ENCODE measurements at places on chromosomes 4 and X. TPM values are rescaled to one million over a fixed set of nuclear protein-coding genes. Genes with fewer than 3 reads are reported as not detected.

Gene GPR34
- not detected for polyA plus RNA-seq

Gene MAGEA3
- polyA plus RNA-seq = 84.2 TPM

Gene PDZD4
- polyA plus RNA-seq = 1.9 TPM

Gene RHOH
- not detected for polyA plus RNA-seq

DNA sequence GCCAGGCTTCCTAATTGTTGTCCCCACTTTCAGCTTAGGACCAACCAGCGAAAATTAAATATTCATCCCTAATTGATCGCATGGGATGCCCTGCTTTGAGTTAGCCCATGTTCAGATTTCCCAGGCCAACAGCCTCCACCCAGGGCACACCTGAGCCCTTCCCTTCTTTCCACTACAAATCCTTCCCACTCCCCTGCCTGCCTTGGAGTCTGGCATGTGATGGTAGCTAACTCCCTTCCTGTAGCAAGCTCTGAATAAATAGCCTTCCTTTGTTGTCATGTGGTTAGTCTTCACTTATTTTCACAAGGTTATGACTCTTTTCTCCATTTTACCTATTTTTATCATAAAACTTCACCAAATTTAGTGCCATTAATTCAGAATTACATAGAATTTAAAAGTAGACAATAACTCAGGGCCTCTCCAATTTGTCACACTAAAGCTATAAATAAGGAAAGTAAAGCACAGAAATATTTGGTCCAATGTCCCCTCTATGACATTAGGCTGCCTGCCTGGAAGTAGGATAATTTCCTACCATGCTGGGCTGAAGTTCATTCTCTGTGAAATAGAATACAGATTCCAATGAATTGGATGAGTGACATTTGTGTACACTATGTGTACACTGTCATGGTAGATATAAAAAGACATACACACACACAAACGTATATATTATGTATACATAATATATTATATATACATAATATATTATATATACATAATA, 166.4 kb upstream of the CPEB2 start:
- H3K4me3 ChIP-seq = no peak overlapping the region
- no peaks in the 10 kb centered on the region for H3K4me1 ChIP-seq
- DNase-seq = no peak
- no peak overlapping the region for H3K27ac ChIP-seq
- no peaks in the 10 kb centered on the region for H3K27me3 ChIP-seq

DNA sequence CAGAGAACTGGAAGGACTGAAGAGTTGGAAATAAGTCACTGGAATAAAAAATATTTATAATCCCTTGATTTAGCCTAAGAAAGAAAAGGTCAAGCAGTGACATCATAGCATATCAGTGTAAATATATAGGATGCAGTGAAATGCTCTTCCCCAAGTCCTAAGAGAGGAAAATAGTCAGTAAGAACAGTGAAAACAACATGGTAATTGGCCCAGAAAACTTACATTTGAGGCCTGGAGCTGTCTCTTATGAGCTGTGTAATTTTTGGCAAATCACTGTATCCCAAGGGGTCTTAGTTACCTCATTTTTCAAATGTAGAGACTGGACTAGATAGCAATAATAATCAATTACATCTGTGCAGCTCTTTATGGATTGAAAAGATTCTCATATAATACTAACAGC, 255.7 kb upstream of the AR start:
- H3K27me3 ChIP-seq = no peaks in the 10 kb centered on the region
- no peaks in the 10 kb centered on the region for H3K36me3 ChIP-seq
- no peak overlapping the region for H3K27ac ChIP-seq
- H3K4me1 ChIP-seq = no peaks in the 10 kb centered on the region

- no peak overlapping the region for H3K27ac ChIP-seq
- H3K27me3 ChIP-seq = no peaks in the 10 kb centered on the region
- no peak for DNase-seq
- H3K4me3 ChIP-seq = no peak overlapping the region
Observed at GRCh38 chr4:108385076-108385475, 216.3 kb upstream of the LEF1 start.

GRCh38 chr4:23814587-23814986, 75.3 kb downstream of the PPARGC1A start:
- H3K4me3 ChIP-seq = no peak overlapping the region
- no peak overlapping the region for H3K27ac ChIP-seq
- DNase-seq = no peak
- no peaks in the 10 kb centered on the region for H3K36me3 ChIP-seq
- H3K4me1 ChIP-seq = no peaks in the 10 kb centered on the region

GRCh38 chrX:10518073-10518472, 102.3 kb downstream of the MID1 start:
- no peak for DNase-seq
- H3K36me3 ChIP-seq = no peaks in the 10 kb centered on the region
- H3K4me1 ChIP-seq = no peaks in the 10 kb centered on the region
- no peak overlapping the region for H3K4me3 ChIP-seq
- no peak overlapping the region for H3K27ac ChIP-seq

DNA sequence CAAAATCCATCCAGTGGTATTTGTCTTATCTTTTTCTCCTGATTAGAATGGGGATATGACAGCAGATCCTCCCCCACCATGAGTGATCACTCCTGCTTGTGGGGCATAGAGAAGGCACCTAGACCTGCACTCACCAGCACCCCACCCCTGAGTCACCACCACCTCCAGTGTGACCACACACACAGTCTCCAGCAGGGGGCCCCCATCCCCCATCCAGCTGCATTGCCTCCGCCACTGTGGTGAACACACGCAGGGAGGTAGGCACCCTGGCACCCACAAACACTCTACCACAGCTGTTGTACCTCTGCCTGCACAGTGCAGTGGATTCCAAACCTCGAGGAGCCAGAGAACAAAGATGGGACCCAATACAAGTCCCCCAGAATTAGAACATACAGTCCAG, 9.0 kb upstream of the MAGEA8 start:
- H3K36me3 ChIP-seq = no peaks in the 10 kb centered on the region
- no peak overlapping the region for H3K27ac ChIP-seq
- no peak overlapping the region for H3K4me3 ChIP-seq

DNA sequence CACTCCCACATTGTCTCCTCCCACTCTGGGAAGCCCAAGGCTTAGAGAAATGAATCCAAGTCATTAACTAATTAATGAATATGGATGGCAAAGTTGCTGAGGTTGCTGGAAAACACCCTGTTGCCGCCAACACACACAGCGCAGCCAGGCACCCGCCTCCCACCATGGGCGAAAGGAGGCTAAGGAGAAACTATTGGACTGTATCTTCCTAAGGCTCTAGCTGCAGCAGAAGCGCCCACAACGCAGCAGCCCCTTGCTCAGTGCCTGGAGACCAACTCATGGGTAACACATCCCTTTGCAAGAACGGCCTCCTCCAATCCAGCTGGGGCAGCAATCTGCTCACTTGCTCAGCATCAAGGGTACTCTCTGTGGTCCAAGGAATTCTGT, 34.2 kb downstream of the TSC22D3 start:
- H3K27ac ChIP-seq = no peak overlapping the region
- no peak for DNase-seq
- H3K4me1 ChIP-seq = no peaks in the 10 kb centered on the region
- no peak overlapping the region for H3K4me3 ChIP-seq
- peaks cover 61% of the 10 kb centered on the region for H3K27me3 ChIP-seq
- H3K36me3 ChIP-seq = no peaks in the 10 kb centered on the region

- H3K4me1 ChIP-seq = no peaks in the 10 kb centered on the region
- no peak overlapping the region for H3K27ac ChIP-seq
- DNase-seq = no peak
Observed at GRCh38 chr4:174528226-174528625, 5.9 kb upstream of the HPGD start.

- no peaks in the 10 kb centered on the region for H3K27me3 ChIP-seq
- no peaks in the 10 kb centered on the region for H3K36me3 ChIP-seq
- DNase-seq = no peak
- H3K4me3 ChIP-seq = no peak overlapping the region
Observed at GRCh38 chr4:109015413-109015810, 252.6 kb upstream of the ETNPPL start.

DNA sequence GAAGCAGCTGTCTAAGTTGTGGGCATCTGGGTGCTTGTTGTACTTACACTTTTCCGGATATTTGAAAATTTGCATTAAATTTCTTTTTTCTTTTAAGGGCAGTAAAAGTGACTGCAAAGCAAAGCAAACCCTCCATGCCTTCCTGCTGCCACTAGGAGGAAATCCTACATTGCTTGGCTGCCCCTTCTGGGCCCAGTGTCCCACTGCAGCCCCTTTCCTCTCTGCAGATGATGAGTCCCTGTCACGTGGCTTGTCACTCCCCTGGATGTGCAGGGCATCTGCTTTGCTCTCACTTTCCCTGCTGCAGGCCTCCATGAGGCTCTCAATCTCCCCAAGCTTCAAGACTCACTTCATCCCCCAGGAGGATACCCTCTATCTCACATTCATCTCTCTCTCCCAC, 12.7 kb downstream of the TSR2 start:
- peak; percentile 63 for DNase-seq
- H3K4me3 ChIP-seq = no peak overlapping the region
- H3K36me3 ChIP-seq = peaks cover 9% of the 10 kb centered on the region
- H3K27ac ChIP-seq = no peak overlapping the region

DNA sequence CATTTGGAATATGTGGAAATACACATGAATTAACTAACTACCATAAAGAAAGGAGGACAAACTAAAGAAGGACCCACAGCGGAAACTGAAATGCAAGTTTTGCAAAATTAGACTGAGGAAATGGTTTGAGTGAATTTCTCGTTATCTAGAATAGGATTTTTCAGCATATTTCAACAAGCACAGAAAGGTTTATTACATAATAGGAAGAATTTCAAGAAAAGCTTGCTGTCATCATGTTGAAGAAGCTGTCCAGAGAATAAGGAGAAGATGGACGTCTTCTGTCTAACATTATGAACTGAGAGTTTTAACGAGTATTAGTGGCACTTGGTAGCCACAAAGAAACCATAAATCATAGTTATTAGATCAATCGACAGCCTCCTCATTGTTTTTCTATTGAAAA, 45.0 kb downstream of the TEC start:
- H3K4me3 ChIP-seq = no peak overlapping the region
- DNase-seq = no peak
- H3K27ac ChIP-seq = no peak overlapping the region
- H3K36me3 ChIP-seq = no peaks in the 10 kb centered on the region
- H3K27me3 ChIP-seq = no peaks in the 10 kb centered on the region

- no peaks in the 10 kb centered on the region for H3K36me3 ChIP-seq
- no peaks in the 10 kb centered on the region for H3K27me3 ChIP-seq
- no peaks in the 10 kb centered on the region for H3K4me1 ChIP-seq
- H3K4me3 ChIP-seq = no peak overlapping the region
Observed at GRCh38 chr4:159129814-159130550, 27.1 kb downstream of the RAPGEF2 start.

Measured in SK-N-SH (cell line).